Airway epithelial cell (primary cell): ENCODE measurements at places on chromosomes 5 and 9. TPM values are rescaled to one million over a fixed set of nuclear protein-coding genes. Genes with fewer than 3 reads are reported as not detected.

The TNFSF8 gene
- total RNA-seq = not detected in 2 replicates

The PPIP5K2 gene
- 18.8 and 28.2 TPM in 2 replicates for total RNA-seq

The TCF7 gene
- 0.74 and 0.85 TPM in 2 replicates for total RNA-seq

The RNF180 gene
- 1.9 and 2.3 TPM in 2 replicates for total RNA-seq

The MRPL50 gene
- total RNA-seq = 13.5 and 14.2 TPM in 2 replicates

The SLC31A2 gene
- 25.4 and 26.0 TPM in 2 replicates for total RNA-seq

The LPAR1 gene
- total RNA-seq = 16.4 and 22.9 TPM in 2 replicates
